ENCODE measurements at places on chromosomes 7 and 10. TPM values are rescaled to one million over a fixed set of nuclear protein-coding genes. Genes with fewer than 3 reads are reported as not detected.
A peak's percentile ranks its signal among the peaks of the same experiment; 100 is the strongest.

Gene SLC29A4
- total RNA-seq: 0.24 TPM

Gene GNAT3
- not detected for total RNA-seq

GRCh38 chr7:41375582-41375981 is 327.3 kb downstream of the INHBA start:
- no peaks in the 10 kb centered on the region for H3K4me1 ChIP-seq
- DNase-seq: no peak
- no peaks in the 10 kb centered on the region for H3K27me3 ChIP-seq
- no peak overlapping the region for H3K4me3 ChIP-seq

Gene STEAP2
- not detected for total RNA-seq

- no peaks in the 10 kb centered on the region for H3K36me3 ChIP-seq
- H3K27me3 ChIP-seq: no peaks in the 10 kb centered on the region
- H3K27ac ChIP-seq: no peak overlapping the region
- no peak overlapping the region for H3K4me3 ChIP-seq
- peaks cover 22% of the 10 kb centered on the region for H3K4me1 ChIP-seq
Observed at GRCh38 chr7:127819975-127820731, 168.2 kb downstream of the SND1 start.

Gene OR9A2
- total RNA-seq: not detected

DNA sequence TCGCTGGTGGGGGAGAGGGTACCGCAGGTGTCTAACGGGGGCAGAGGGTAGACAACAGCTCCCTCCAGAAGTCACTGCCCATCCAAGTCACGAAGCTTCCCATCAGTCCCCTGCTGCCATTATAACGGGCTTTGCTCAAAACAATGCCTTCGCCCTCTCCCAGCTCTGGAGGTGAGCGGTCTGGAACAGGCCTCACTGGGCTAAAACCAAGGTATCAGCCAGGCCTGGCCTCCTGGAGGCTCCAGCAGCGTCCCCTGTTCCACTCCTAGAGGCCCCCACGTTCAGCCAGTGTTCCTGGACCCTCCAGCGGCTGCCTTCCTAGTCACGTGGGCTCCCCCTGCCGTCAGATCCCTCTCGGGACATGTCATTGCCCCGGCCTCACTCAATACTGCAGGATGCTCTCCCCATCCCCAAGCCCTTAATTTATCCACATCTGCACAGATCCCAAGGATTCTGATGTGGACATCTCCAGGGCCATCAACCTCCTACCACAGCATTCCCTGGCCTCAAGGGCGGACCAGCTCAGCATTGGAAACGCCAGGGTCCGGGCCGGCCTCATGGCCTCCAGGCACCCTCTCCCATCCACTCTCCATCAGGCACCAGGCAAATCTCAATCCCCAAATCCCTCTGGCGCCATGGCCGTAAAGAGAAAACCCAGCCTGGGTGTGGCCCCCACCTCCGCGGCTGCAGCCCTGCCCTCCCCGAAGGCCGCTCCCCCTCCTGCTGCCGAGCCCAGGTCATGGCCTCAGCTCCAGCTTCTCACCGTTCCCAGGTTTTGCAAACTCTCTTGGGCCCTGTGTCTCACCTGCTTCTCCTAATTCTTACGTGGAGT is 104.1 kb upstream of the FAM20C start:
- H3K36me3 ChIP-seq: no peaks in the 10 kb centered on the region
- H3K27ac ChIP-seq: no peak overlapping the region
- no peak overlapping the region for H3K4me3 ChIP-seq
- H3K27me3 ChIP-seq: no peaks in the 10 kb centered on the region

GRCh38 chr10:22554461-22555182 is 159.8 kb downstream of the PIP4K2A start:
- no peak overlapping the region for H3K4me3 ChIP-seq
- H3K36me3 ChIP-seq: peaks cover 2% of the 10 kb centered on the region

Gene CDK14
- total RNA-seq: 174 TPM

- DNase-seq: no peak
- no peak overlapping the region for H3K27ac ChIP-seq
- no peak overlapping the region for H3K4me3 ChIP-seq
- peaks cover 38% of the 10 kb centered on the region for H3K36me3 ChIP-seq
Observed at GRCh38 chr7:130867039-130867438, 133.0 kb upstream of the KLF14 start.

GRCh38 chr7:119175911-119176627 is 951.6 kb downstream of the ANKRD7 start:
- DNase-seq: peak; percentile 23
- no peaks in the 10 kb centered on the region for H3K36me3 ChIP-seq
- H3K27me3 ChIP-seq: no peaks in the 10 kb centered on the region
- H3K4me1 ChIP-seq: no peaks in the 10 kb centered on the region
- H3K4me3 ChIP-seq: no peak overlapping the region
- H3K27ac ChIP-seq: no peak overlapping the region

Gene RAB19
- total RNA-seq: 0.37 TPM

DNA sequence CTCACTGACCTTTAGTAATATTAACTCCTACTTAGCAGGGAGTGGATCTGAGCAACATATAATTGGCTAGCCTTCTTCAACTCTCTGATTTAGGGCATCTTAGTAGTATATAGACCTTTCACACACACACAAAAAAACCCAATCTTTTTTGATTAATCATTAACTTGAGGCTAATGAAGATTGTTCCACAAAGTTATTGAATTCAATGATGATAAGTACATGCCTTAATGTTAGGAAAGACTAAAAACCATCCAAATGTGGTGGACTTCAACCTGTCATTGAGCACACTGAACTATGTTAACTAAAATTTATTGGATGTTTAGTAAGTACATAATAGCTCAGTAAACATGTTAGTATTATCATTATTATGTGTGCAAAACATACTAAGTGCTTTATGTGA is 179.4 kb upstream of the SLC25A13 start:
- no peaks in the 10 kb centered on the region for H3K36me3 ChIP-seq
- H3K27me3 ChIP-seq: no peaks in the 10 kb centered on the region
- DNase-seq: no peak
- no peaks in the 10 kb centered on the region for H3K4me1 ChIP-seq

GRCh38 chr10:113158183-113158582 is 208.1 kb downstream of the TCF7L2 start:
- H3K36me3 ChIP-seq: no peaks in the 10 kb centered on the region
- H3K27me3 ChIP-seq: no peaks in the 10 kb centered on the region
- H3K27ac ChIP-seq: no peak overlapping the region
- DNase-seq: no peak
- H3K4me1 ChIP-seq: no peaks in the 10 kb centered on the region
- no peak overlapping the region for H3K4me3 ChIP-seq

GRCh38 chr7:92489634-92490033 is 11.9 kb upstream of the ERVW-1 start:
- DNase-seq: no peak
- no peak overlapping the region for H3K4me3 ChIP-seq
- peaks cover 20% of the 10 kb centered on the region for H3K36me3 ChIP-seq
- no peaks in the 10 kb centered on the region for H3K4me1 ChIP-seq

DNA sequence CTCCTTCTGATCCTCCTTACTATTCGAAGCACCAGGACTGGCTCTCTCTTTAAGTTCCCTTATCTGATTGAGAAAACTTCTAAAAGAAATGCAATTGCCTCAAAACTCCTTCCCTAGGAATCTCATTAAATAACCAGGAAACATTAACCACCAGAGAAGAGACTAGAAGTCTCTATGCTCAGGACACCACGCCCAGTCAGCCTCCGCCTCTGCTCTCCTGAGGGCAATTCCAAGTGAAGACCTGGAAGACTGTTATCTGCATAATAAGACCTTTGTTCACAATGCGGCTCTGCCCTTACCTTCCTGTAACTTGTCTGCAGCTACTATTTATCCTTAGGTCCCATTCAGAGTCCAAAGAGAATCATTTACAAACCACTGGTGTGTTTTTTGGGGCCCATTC is 78.8 kb downstream of the ELMO1 start:
- DNase-seq: no peak
- no peaks in the 10 kb centered on the region for H3K27me3 ChIP-seq
- no peaks in the 10 kb centered on the region for H3K36me3 ChIP-seq
- no peaks in the 10 kb centered on the region for H3K4me1 ChIP-seq
- H3K4me3 ChIP-seq: no peak overlapping the region

- no peak overlapping the region for H3K4me3 ChIP-seq
- H3K27ac ChIP-seq: no peak overlapping the region
- no peaks in the 10 kb centered on the region for H3K4me1 ChIP-seq
- DNase-seq: no peak
- H3K36me3 ChIP-seq: no peaks in the 10 kb centered on the region
Observed at GRCh38 chr10:4586776-4587175, 239.2 kb upstream of the AKR1E2 start.

Gene HOXA7
- total RNA-seq: not detected

Gene CYP3A5
- not detected for total RNA-seq

- no peaks in the 10 kb centered on the region for H3K27me3 ChIP-seq
- no peak overlapping the region for H3K4me3 ChIP-seq
- H3K36me3 ChIP-seq: no peaks in the 10 kb centered on the region
- no peak for DNase-seq
- H3K27ac ChIP-seq: no peak overlapping the region
- H3K4me1 ChIP-seq: peaks cover 3% of the 10 kb centered on the region
Observed at GRCh38 chr7:108284349-108285002, 154.3 kb upstream of the LAMB4 start.

Gene PIK3CG
- total RNA-seq: 44.8 TPM

Gene MPP7
- total RNA-seq: 13.6 TPM

- H3K27me3 ChIP-seq: no peaks in the 10 kb centered on the region
- DNase-seq: no peak
- H3K4me3 ChIP-seq: no peak overlapping the region
- no peaks in the 10 kb centered on the region for H3K4me1 ChIP-seq
- no peaks in the 10 kb centered on the region for H3K36me3 ChIP-seq
Observed at GRCh38 chr7:91397096-91397495, 132.9 kb downstream of the FZD1 start.

DNA sequence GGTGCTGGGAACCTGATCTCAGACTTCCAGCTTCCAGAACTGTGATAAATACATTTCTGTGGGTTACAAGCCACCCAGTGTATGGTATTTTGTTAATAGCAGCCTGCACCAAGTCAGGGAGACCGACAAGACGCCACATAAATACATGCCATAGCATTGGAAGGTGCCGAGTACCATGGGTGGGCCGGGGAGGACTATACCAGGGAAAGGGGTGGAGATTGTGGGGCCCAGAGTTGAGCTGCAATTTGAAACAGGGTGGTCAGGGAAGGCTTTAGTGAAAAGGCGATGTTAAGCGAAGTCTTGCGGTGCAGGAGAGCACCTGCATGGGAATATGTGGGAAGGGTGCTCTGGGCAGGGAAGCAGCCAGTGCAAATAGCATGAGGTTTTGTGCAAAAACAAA is 88.9 kb upstream of the LRRC4 start:
- peaks cover 19% of the 10 kb centered on the region for H3K4me1 ChIP-seq
- no peak overlapping the region for H3K4me3 ChIP-seq

GRCh38 chr7:27933671-27934565 is 194.0 kb downstream of the TAX1BP1 start:
- H3K27ac ChIP-seq: no peak overlapping the region
- H3K4me3 ChIP-seq: no peak overlapping the region
- no peak for DNase-seq
- H3K4me1 ChIP-seq: no peaks in the 10 kb centered on the region
- H3K27me3 ChIP-seq: no peaks in the 10 kb centered on the region

DNA sequence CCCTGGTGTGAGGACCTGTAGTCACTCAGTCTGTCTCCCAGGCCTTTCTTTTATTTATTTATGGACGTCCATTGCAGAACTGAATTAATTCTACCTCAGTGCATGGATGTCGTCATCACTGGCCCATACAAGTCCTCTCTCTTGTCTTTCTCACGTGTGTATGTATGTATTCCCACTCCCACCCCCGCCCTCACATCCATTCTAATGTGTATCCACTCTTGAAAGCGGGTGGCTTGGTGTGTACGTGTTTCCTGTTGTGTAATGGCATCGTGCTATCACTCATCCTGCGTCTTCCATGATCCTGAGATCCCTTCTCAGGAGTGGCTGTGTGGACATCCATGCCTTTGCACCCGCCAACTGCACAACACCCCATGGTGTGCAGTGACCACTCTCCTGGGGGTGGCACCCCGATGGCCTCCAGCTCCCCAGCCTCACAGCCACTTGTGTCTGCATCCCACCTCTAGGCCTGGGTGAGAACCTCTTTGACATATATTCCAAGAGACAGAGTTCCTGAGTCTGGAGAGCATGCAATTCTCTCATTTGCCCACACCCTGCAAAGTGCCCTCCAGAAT is 3.0 kb upstream of the AOC1 start:
- no peak overlapping the region for H3K27ac ChIP-seq
- H3K4me3 ChIP-seq: no peak overlapping the region
- no peaks in the 10 kb centered on the region for H3K4me1 ChIP-seq

DNA sequence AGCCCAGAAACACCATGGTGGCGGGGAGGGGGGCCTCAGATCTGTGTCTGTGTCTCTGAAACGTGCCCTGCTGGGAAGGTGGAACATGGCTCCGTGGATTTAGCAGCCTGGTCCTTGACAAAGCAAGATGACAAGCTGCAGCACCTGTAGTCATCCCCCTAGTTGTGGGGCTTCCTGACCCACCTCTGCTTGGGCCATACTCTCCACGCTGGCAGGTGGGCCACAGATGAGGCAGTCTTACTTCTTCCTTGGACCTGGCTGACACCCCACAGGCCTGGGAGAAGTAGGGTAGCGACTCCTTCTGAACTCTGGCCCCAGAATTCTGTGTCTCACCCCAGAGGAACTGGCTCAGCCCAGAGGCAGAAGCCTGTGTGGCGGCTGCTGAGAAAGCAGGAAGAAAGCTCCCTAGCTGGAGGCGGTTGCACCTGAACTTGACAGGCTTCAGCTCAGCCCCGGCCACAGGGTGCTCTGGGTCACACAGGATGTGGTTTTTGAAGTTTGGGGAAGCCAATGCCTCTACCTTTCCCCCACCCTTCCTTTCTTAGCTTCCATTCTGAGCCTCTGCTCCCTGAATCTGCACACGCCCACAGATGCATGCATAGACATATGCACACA is 113.9 kb downstream of the ABLIM1 start:
- peak overlapping the region; percentile 51 for H3K4me3 ChIP-seq
- peaks cover 83% of the 10 kb centered on the region for H3K4me1 ChIP-seq
- DNase-seq: peak; percentile 82
- no peaks in the 10 kb centered on the region for H3K27me3 ChIP-seq

Gene PPP1R3A
- not detected for total RNA-seq
